HT-29 (cell line): ENCODE measurements at places on chromosomes 16 and 17. TPM values are rescaled to one million over a fixed set of nuclear protein-coding genes. Genes with fewer than 3 reads are reported as not detected.

Gene MYL4
- not detected in 2 replicates for total RNA-seq

Gene FBXW10
- total RNA-seq: 0.05 TPM in 1 of 2 replicates, not detected in the other

Gene TBC1D3C
- not detected in 2 replicates for total RNA-seq

Gene MYOCD
- not detected in 2 replicates for total RNA-seq

Gene IGFBP4
- 62.5 and 69.6 TPM in 2 replicates for total RNA-seq

Gene FOXO3B
- total RNA-seq: 1.2 and 2.1 TPM in 2 replicates

Gene LRRC3C
- not detected in 2 replicates for total RNA-seq

Gene GRIN2A
- total RNA-seq: not detected in 2 replicates

Gene ERN2
- 24.2 and 42.9 TPM in 2 replicates for total RNA-seq

DNA sequence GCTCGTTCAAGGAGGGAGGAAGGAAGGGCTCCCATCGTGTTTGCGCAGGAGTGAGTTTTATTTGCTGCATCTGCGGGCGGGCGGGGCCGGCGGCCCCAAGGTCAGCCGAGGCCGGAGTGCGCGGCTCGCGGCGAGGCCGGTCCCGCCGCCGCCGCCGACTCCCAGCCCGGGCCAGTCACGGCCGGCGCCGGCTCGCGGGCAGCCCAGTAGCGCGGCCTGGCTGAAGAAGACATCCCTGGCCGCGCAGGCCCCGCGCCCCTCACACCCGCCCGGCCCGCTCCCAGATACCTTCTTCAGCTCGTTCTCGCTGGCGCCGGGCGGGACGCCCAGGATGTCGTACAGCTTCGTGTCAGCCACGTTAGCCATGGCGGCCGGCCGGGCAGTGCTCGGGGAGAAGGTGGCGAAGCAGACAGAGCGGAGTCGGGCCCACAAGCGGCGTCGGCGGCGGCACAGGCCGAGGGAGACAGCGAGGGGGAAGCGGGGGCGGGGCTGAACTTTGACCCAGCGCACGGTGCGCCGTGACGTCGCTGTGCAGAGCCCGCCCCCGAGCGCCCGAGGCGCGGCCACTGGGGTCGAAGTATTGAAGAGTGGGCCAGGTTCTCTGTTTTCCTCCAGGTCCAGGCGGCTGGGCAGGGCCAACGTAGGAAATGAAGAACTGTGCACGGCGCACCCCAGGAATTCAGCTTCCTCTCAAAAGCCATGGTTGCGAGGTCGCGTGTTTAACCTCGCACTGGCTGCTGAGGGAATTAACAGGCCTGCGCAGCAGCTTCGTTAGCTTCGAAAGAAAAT is at the start of gene DNAJA2:
DNAJA2 (minus strand) TSS at position 468 of the 789 bp plus-strand sequence; CDS start at position 366, 102 bp downstream.
- DNase-seq: peak; percentile 89

- DNase-seq: no peak
Measured at GRCh38 chr17:2218426-2218825, 85.2 kb downstream of the SMG6 start.

GRCh38 chr17:4472286-4472685 is 26.4 kb upstream of the SPNS2 start:
- no peak for DNase-seq

DNA sequence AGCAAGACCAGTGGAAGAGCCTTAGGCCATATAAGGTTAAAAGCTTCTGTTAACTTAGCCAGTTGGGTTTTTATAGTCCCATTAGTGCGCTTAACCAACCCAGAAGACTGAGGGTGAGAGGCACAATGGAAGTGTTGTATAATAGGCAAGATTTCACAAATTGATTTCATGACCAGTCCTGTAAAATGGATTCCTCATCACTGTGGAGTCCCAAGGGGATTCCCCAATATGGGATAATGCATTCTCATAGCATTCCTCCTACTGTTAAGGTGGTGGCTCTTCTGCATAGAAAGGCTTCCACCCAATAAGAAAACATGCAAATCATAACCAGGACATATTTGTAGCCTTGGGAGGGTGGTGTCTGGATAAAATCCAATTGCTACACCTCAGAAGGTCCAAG is 22.1 kb upstream of the B4GALNT2 start:
- DNase-seq: no peak

GRCh38 chr17:35982409-35983191 is 1.3 kb upstream of the CCL16 start:
- DNase-seq: no peak

DNA sequence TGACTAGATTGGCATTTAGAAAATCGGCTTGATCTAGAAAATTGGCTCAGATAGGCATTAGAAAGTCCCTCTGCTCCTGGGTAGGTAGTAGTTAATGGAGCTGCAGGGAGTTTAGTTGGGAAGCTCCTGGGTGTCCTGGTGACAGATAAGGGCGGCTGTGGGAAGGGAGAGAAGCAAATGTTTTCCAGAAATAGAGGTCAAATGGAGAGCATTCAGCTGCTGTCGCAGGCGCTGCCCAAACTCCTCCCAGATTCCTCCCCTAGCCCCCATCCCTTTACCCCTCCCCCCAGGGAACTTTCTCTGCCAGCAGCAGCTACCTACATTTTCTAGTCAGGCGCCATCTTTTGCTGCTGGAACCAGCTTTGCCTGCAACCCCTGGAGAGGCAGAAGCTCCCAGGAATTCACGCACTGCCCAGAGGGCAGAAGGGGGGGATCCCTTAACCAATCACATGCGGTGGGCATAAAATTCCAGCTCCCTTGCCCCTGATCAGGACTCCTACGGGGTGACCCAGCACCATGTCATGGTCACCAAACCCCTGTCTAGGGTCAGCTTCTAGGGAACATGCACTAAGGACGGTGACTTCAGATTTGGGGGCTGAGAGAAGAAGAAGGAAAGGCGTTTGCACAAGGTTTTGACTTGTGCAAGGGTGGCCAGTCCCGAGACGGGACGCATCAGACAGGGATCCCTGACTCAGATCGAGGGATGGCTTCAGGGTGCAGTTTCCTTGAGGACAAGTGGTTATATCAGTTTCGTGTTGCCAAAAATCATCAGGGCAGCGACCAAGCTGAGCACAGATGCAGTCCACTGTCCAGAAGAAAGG is 43.8 kb downstream of the SOCS1 start:
- DNase-seq: no peak

- DNase-seq: no peak
Measured at GRCh38 chr16:72551649-72552048, 379.7 kb upstream of the PMFBP1 start.

DNA sequence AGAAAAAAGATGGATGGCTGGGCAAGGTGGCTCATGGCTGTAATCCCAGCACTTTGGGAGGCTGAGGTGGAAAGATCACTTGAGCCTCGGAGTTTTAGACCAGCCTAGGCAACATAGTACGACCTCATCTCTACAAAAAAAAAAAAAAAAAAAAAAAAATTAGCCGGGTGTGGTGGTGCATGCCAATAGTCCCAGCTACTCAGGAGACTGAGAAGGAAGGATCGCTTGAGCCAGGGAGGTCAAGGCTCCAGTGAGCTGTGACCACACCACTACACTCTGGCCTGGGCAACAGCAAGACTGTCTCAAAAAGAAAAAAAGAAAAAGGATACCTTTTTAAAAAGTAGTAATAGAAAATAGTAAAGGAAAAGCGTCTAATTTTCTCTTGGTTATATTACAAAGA is 20.7 kb downstream of the ZNF652 start:
- DNase-seq: no peak

GRCh38 chr16:19660432-19660831 is 57.6 kb downstream of the KNOP1 start:
- no peak for DNase-seq

- DNase-seq: no peak
Measured at GRCh38 chr16:69064124-69064763, 41.2 kb upstream of the HAS3 start.

- no peak for DNase-seq
Measured at GRCh38 chr16:47949276-47949675, 206.5 kb downstream of the ABCC12 start.

DNA sequence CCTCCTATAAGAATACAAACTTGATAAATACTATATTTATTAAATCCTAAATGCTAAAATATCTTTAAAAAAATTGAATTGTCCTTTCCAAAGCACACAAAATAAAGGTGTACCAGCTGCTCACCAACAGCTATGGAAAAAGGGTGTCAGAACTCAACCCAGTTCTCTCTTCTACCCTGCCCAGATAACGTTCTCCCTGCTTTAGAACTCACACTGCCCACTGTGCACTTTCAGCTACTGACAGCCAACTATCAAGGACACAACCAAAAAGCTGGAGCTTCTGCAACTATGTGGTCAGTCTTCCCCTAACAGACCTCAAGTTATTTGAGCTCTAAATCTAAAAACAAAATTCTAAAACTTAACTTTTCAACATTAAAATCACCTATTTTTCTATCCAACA is 13.7 kb downstream of the AP1G1 start:
- no peak for DNase-seq

DNA sequence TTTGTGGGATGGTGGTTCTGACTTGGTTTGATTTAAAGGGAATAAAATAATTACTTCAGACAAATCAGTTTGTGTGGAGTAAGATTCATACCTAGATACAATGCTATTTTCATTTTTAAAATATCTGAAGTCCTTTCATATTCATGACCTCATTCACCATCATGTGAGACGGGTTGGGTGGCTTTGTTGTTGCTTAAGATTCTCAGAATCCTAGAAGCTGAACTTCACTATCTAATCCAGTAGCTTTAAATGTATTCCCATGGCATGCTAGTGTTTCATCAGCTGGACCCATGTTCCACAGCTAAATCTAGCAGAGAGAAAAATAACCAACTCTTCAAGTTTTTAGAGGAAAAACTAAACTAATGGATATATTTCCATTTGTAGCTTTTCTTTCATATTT is 2.7 kb upstream of the AMFR start:
- DNase-seq: no peak
